ENCODE measurements at places on chromosomes 5 and 9.
A peak's percentile ranks its signal among the peaks of the same experiment; 100 is the strongest.

GRCh38 chr5:41822036-41822435 is 48.2 kb downstream of the OXCT1 start:
- no peak for DNase-seq

- no peak for DNase-seq
Observed at GRCh38 chr9:123524866-123525265, 168.9 kb downstream of the CRB2 start.

DNA sequence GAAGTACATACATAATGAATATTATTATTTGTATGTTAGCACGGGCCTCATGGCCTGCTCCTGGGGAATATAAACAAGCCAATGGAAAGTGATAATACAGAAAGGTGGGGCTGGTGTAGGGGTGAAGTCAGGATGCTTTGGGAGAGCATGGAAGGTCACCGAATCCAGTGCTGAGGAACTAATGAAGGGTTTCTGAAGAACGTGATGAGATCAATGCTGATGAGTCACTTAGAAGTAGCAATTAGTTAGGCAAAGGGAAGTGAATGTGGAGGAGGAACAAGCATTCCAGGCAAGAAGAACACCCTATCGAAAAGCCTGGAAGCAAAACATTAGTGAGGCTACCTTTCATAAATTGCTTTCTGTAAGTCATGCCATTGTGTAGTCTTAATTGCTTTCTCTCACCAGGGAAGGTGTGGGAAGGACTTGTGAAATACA is 2.1 kb downstream of the ANXA1 start:
- DNase-seq = peak; percentile 42

DNA sequence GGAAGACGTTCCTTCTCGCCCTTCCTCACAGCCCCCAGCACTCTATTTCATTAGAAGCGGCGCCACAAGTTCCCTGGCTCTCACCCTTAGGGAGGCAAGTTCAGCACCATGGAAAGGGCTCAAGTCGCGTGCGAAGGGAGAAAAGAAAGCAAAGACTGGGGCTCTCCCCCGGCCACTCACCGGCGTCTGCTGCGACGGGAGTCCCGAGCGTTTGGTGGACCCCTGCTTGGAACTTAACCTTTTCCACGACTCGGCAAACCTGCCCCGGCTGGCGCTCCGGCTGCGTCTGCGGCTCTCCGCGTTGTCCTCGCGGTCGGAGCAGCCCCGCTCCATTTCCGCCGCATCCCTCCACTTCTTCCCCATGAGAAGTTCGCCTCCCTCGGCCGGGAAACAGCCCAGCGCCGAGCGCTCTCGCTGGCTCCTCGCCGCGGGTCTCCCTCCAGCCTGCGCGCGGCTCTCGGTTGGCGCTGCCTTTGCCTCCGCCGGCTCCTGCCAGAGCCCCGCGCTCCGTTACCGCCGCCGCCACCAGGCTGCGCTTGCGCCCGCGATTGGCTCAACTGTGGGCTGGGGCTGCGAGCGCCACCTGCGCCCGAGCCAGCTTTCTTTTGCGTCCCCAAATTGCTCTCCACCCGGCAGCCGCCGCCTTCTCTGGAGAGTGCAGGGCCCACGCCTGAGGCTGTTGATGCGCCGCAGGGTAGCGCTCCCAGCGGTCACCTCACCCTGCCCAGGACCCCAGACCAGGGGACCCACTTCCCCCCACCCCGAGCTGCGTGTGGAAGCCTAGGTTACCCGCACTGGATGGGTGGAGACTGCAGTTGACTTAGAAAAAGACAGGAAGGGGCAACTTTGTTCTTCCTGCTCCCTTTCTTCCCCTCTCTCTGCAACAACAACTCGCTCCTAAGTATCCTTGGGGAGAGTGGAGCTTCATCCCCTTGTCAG is 321.6 kb downstream of the CEMIP2 start:
- peak; percentile 72 for DNase-seq

GRCh38 chr5:3671337-3671736 is 75.7 kb downstream of the IRX1 start:
- DNase-seq = no peak

DNA sequence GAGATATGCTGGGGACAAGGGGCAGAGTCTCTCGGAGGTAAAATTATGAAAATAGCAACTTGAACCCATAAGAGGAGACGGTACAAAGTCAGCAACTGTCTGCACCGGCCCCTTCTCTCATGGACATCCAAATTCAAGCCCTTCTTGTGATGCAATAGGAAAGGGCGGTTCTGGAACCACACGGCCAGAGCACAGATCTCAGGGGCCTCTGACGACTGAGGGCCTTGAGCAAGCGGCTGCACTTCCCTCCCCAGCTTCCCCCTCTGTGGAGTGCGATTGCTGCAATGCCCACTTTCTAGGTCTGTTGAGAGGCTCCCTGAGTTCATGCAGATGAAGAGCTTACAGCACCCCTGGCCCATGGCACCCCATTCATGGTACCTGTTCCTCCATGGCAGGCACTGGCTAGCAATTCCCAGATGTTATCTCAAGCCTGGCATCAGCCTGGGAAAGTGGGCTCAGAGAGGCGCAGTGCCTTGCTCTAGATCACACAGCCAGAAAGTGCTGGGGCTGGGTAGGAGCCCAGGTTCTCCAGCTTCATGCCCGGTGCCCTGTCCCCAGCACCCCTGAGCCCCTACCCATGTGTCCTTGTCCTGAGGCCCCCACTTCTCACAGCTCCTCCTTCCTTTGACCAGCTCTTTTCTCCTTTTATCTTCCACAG is 17.7 kb upstream of the CPLX2 start:
- DNase-seq = no peak

DNA sequence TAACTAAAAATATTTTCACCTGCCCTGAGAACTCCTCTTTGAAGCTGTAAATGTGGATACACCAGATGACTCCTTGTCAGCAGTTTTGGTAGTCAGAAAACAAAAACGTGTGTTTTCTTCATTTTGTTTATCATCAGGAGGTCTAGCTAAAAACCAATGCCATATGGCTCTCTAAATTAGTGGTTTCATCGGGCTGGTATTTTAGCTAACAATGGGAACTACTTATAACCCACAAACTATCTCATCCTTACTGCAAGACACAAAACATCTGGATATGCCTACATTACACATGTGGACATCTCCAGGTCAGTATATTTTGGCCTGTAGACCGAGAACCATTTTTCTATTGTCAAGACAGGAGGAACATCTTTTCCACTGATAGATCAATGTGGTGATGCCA is 56.2 kb downstream of the GAS1 start:
- DNase-seq = no peak

DNA sequence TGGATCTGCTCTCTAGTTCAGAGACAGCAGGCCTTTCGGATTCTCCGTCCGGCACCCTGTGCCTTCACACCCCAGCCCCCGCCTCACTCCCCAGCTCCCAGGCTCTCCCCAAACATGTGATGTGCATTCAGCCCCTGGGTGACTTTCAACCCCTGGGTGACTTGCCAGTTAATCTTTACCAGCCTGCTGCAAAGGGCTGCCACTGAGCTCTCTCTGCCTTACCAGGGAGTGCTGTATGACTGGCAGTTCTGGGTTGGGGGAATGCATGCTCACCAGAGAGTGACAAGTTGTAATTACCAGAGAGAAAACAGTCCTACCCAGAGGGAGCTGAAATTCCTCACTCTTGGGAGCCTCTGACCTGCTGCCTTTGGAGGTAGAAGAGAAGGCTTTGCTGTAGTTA is 4.9 kb upstream of the ADRA1B start:
- no peak for DNase-seq

GRCh38 chr5:123527190-123527589 is 15.2 kb downstream of the CSNK1G3 start:
- no peak for DNase-seq

GRCh38 chr5:59757442-59757841 is 136.1 kb downstream of the PDE4D start:
- DNase-seq = no peak

GRCh38 chr9:115211413-115212124 is 93.6 kb upstream of the TNC start:
- peak; percentile 94 for DNase-seq

DNA sequence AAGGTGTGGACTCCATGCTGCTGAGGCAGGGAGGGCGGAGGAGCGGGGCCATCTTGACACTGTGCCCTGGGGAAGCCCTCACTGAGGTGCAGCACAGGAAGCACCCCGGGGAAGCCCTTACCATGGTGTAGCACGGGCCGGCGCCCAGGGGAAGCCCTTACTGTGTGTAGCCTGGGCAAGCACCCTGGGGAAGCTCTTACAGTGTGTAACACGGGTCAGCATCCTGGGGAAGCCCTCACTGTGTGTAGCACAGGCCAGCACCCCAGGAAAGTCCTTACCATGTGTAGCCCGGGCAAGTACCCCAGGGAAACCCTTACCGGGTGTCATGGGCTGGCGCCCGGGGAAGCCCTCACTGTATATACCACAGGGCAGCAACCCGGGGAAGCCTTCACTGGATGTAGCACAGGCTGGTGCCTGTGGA is 62.6 kb upstream of the ZNF354B start:
- DNase-seq = no peak

GRCh38 chr5:129971714-129972113 is 67.4 kb downstream of the CHSY3 start:
- DNase-seq = peak; percentile 83

- peak; percentile 24 for DNase-seq
Observed at GRCh38 chr9:111621895-111622480, 9.1 kb upstream of the DNAJC25 start.

DNA sequence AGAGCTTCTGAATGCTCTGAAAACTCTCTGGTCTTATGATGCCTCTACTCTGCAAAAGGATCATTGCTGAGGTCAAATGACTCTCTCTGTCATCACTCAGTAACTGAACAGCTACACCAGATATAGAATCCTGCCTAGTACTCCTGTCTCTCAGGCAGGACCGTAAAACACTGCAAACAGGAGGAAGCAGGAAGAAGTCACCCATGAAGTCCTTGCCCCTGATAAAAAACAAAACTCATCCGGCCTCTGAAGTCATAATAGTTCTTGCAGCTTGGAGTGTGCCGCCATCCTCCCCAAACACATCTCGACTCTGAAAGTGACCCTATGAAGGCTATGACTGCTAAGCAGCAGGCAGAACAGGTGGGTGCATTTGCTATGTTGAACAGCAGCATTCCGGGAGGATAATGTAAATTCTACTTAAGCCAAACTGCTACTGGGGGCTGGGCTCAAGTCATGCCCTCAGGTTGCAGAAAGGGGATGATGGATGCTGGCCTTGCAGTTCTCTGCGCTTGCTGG is 81.9 kb upstream of the FAM169A start:
- peak; percentile 29 for DNase-seq

- no peak for DNase-seq
Observed at GRCh38 chr9:95724253-95724991, 151.1 kb upstream of the ERCC6L2 start.

DNA sequence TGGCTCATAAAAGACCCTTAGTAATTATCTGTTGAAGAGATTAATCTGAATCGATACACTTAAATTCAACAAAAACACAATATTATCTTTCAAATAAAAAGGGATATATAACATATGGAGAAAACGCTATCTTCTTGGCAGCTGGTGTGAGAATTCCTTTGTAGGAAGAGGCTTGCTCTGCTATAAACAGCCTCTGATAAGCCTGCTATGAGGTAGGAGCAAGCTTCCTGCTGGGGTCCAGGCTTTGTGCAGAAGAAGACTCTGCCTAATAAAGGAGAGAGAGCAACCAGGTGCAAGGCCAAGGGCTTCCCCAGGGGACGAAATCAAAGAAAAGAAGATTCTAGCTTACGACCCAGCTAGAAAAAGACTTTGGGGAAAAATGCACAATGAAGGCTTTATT is 43.3 kb upstream of the SSBP2 start:
- no peak for DNase-seq

All from fibroblast of skin of right quadriceps (primary cell).